ENCODE measurements at places on chromosomes 16 and 17.
A peak's percentile ranks its signal among the peaks of the same experiment; 100 is the strongest.

DNA sequence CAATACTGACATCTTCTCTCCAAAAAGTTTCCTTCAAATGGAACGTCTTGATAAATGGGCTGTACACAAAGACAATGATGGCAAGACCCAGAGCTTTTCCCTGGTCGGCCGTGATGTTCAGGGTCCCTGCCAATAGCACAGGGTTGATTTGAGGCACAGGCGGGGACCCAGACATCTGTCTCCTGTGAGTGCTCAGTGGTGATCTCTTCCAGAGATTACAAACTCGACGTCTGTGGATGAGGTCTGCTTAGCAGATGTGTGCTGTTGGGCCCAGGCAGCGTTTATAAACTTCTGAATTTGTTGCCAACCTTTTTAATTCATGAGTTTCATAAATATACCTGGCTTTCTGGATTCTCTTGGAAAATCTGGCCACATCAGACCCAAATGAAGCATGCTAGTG, 14.9 kb downstream of the CPPED1 start:
- DNase-seq, result no peak

GRCh38 chr17:33390479-33391176, 97.5 kb upstream of the ASIC2 start:
- DNase-seq, result no peak

DNA sequence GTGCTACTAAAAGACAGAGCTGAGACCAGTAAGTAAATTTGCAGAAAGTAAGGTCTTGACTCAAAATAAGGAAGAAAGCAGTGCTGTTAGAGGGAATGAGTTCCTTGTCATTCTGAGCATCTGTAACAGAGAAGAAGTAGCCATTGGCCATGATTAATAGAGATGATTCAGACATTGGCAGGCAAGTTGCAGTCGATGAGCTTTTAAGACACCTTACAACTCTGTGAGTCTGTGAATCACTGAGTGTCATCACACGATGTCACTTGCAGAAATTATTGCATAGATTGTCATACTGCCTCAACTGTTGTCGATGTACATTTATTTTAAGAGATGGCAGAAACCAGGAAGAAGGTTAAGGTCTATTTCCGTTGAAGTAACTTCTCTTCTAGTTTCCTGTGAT, 201.1 kb upstream of the CDH13 start:
- DNase-seq, result no peak

DNA sequence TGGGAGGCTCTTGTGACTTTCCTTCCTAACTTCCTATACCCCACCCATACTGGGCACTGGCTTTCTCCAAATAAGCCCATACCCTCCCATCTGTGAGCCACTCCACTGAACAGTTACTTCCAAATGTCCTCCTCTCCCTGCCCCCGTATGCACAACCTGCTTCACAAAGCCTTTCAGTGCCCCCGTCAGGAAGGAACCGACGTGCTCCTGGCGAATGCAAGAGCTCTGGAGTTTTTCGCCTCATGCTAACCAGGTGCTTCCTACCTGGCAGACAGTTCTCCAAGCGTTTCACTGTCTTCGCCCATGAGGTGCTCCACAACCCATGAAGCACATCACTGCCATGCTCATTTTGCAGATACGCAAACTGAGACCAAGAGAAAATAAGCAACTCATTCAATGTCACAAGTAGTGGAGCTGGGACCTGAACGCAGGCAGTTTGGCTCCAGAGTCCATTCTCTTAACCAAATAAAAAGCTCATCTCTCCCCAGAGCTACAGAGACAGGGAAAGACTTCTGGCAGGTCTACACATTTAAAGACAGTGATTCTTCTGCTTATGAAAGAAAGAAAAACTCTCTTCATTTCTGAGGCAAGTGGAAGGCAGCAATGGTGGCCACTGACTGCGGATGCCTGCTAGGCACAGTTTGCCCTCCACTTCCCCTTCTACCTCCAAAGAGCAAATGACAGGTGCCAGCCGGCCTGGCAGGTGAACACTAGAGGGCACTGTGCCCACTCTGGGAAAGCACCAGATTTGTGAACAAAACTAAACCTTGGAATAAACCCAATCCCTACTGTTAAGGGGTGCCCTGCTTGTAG, 23.8 kb downstream of the SPHK1 start:
- DNase-seq, result peak; percentile 48

Measured in activated CD8-positive, alpha-beta memory T cell treated with anti-CD3 and anti-CD28 coated beads for 48 hours (primary cell).